Caki2 (cell line): ENCODE measurements at places on chromosomes 7 and 10. TPM values are rescaled to one million over a fixed set of nuclear protein-coding genes. Genes with fewer than 3 reads are reported as not detected.
A peak's percentile ranks its signal among the peaks of the same experiment; 100 is the strongest.

DNA sequence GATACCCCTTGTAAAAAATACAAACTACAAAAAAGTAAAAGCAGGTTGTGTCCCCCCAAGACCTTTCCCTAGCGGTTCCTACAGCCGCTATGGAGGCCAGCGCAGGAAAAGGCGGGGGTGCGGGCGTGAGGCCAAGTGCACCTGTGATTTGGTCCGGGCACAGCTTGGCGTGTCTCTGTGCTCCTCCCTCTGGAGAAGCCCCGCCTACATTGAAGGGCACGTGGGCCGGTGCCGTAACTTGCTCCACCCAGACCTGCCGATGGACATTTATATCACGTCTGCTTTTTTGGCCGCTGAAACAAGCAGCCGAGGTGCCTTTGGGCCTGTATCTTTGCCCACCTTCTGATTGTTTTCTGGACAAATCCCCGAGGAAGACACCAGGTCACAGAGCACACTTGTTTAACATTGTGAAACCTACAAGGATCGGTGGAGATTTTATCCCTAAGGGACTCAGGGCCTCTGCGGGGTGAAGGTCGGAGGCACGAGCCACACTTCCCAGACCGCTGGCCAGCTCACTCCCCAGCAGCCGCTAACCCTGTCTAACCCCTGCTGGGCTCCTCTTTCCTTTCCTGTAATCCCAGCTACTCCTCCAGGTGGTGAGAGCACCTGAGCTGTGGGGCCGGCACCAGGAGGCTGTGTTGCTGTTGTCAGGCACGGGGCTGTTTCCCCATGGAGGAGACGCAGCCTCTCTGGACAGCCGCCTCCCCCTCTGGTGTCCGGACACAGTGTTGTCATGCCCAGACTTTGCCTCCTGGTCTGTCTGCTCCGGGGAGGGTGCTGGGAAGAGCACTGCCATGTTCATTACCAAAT, 18.8 kb upstream of the INPP5A start:
- no peak for DNase-seq

DNA sequence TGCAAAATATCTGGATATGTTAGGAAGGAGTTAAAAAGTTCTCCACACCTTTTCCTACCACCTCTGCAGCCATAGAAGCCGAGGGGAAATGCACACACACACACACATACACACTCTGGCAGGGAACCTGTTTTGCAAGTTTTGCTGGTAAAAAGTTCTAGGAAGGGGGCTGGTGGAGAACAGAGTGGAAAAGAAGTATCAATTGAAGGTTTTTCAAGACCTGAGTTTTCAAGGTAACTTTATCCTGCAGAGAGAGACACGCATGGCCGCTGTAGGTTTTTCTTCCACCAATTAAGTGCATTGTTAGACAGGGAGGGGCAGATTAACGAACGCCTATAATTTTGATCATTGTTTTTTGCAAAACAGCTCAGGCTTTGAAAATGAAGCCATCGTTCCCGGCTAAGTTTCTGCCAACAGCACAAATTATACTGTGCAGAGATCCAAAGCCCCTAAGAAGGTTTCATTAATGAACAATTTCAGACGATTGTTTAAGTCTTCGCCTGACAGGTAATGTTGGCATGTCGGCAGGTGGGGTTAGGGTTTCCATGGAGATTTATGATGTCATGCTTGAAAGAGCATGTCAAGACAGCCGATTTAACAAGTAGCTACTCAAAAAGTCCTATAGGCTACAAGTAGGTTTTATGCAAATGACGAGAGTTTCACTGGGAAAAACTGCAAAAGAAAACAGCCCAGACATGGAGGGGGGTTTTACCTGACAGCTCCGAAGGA, 29.7 kb downstream of the KIAA1217 start:
- DNase-seq: no peak

DNA sequence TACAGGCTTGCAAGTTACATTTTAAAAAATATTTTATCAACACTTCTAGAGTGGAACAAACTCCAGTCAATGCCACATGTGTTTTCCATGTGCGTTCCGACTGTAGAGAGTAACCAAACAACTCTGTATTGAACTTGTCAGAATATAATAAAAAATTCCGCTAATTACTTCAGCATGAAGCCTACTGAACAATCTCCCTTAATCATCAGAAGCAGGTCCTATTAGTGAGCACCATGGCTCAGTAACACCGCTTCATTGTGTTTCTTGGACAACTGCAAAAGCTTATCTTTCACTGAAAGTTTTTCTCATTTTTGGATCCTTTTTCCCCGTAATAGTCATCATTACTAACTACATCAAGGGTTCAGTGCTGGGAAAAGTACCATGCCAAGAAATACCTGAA, 117.0 kb downstream of the MKX start:
- no peak for DNase-seq

DNA sequence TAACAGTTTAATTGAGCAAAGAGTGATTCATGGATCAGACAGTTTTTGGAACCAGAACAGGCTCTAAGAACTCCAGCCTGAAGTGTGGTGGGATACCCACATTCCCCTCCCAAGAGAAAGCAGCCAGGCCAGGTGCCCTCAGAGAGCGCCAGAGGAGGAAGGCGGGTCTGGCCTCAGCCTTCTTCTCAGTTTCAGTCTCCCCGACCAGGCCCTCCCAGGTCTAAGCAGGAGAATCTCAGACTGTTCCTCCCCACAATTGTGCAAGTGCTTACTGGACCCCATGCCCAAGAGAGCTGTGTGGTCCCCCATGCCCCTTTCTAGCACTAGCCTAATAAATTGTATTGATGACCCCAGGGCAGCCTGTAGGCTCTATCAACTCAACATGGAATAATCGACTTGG, 25.6 kb downstream of the PPIF start:
- DNase-seq: no peak

GRCh38 chr7:139362981-139363380, 3.3 kb downstream of the LUC7L2 start:
- no peak for DNase-seq

DNA sequence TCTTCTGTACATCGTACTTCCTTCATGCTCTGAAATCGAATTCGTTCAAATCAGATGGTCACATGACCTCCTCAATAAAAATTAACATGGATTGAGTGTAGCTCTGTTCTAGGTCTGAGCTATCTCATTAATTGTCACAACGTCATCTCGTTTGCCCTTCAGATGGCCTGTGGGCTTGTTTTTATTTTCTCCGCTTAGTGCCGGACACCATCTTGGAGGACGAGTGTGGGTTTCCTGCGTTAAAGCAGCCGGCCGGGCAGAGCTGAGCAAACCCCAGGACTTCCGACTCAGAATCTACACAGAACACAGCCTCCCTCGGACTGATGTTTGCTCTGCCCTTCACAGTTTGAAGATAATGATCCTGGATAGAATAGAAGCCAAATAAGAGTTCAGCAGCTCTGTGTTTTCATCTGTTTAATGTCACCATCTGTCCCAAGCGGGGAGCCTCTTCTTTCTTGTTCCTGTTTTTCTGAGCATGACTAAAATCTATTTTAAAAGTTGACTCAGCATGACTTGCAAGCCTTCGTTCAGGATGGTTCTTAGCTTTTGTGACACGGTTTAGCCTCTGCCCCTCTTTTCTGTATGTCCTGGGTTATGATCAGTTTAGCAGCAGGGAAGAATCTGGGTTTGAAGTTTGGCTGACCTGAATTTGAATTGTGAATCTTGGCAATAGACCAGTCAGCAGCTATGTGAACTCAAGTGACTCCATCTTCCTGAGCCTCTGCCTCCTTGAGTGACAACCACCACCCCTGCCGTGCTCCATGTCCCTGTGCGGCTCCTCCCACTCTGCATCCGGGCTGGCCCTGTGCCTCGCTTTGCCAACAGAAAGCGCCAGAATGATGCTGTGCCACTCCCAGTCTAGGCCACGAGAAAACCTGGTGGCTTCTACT, 30.6 kb upstream of the GALNTL5 start:
- no peak for DNase-seq

DNA sequence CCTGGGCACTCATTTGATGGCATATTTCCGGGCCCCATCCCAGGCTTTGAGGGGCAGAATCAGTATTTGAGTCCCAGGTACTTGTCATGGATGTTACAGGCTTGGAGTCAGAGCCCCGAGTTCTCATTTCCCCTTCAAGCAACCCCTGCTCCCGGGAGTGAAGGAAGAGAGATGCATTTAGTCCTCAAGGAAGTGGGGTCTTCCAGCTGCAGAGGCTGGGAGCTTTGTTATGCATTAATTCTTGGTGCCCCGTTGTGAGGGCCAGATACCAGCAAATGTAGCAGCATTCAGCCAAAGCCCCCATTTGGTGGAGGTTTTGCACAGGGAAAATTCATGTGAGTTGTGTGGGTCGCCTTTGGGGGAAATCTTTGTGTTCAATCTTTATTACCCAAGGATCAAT, 38.7 kb upstream of the TCERG1L start:
- no peak for DNase-seq

GRCh38 chr7:64887756-64888508, 15.1 kb upstream of the ZNF273 start:
- DNase-seq: no peak

- no peak for DNase-seq
Observed at GRCh38 chr10:104447906-104448305, 94.3 kb downstream of the CFAP58 start.

GRCh38 chr10:110151971-110152370, 55.4 kb upstream of the MXI1 start:
- DNase-seq: no peak

DNA sequence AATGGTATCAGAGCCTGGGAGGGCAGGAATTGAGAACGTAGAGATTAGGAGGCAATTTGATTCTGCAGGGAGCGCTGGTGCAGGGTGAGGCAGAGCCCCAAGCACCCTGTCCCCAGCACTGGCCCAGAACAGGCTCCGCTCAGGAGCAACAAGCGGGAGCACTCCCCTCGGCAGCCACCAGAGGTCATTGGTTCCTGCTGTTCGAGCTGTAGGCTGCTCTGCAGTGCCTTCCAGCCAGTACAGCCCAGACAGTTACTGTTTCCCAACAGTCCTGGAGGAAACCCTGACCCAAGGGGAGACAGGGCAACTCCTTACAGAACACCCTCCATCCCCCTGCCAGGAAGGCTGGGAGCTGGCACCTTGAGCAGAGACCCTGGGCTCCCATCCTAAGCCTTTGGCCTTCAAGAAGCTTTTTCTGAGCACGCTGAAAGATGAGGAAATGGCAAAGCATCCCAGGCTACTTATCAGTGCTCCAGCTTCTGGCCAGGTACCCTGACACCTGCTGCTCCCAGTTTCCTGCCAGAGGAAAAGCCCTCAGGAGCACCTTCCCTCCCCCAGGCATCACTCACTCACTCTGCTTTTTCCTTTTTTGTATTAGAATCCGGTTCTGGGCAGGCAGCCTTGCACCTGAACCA, 71.2 kb upstream of the EFCAB10 start:
- DNase-seq: peak; percentile 44

DNA sequence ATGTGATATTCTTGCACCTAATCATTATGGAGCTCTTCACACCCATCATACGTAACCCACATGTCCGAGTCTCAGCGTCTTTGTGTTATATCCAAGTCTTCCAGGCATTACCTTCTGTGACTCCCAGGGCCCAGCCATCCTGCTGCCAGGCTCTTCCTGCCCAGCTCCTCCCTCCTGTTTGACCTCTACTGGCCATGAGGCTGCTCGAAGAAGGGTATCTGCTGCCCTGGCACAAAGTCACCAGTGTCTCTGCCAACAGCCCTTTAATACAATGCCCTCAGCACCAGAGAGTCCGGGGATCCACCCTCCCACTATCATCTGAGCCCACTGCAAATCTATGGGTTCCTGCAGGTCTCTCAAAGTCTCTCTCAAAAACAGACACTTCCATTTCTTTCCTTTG, 65.3 kb upstream of the WAC start:
- DNase-seq: no peak

DNA sequence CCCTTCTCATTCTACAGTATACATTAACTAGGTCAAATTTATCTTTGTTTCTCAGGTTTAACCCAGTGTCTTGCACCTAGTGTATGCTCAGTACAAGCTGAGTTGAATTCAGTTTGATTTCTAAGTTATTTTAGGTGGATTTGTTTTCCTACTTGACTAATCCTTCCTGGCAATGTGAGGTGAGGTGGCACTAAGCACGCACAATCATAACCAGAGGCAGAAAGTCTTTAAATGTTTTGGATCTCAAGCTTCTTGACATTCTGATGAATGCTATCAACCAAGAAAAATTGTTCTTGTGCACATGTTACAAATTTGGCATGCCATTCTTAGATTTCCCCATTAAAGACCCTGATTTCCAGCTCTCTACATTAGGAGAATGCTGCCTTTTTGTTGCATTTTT, 3.2 kb downstream of the BZW2 start:
- no peak for DNase-seq

- DNase-seq: no peak
Observed at GRCh38 chr7:25515633-25516275, 287.5 kb upstream of the NPVF start.

- no peak for DNase-seq
Observed at GRCh38 chr10:61623161-61623560, 39.6 kb upstream of the CABCOCO1 start.

- no peak for DNase-seq
Observed at GRCh38 chr7:113796557-113796956, 122.3 kb downstream of the PPP1R3A start.

GRCh38 chr10:98374217-98374985, 40.6 kb downstream of the PYROXD2 start:
- no peak for DNase-seq

- no peak for DNase-seq
Observed at GRCh38 chr7:70134029-70134770, 535.9 kb downstream of the AUTS2 start.

DNA sequence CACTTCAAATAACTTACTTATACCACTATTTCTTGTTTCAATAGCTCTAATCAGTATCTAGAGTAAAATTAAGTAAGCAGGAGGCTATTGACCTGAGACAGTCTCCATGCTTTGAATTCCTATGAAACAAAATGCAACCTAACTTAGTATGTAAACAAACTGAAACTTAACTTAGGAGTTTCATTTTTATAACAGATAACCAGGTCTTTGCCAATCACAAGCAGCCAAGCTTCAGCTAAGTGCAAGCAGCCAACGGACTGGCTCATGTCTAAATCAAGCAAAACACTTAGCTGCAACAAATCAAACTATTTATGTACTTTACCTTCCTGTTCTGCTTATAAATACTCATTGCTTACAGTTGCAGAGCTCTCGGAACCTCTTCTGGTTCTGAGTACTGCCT, 4.4 kb upstream of the GSTK1 start:
- DNase-seq: no peak

GRCh38 chr10:131198843-131199242, 112.7 kb downstream of the TCERG1L start:
- DNase-seq: no peak

KLLN gene
- 0.54 TPM in 1 of 2 replicates, not detected in the other for total RNA-seq

ZP3 gene
- 17.1 and 21.8 TPM in 2 replicates for total RNA-seq

MYL7 gene
- total RNA-seq: not detected in 2 replicates

CAV1 gene
- total RNA-seq: 141 and 160 TPM in 2 replicates

TRIM73 gene
- 2.4 and 2.5 TPM in 2 replicates for total RNA-seq

OR2A12 gene
- not detected in 2 replicates for total RNA-seq

DKK1 gene
- 4.5 and 8.6 TPM in 2 replicates for total RNA-seq

PNLIPRP1 gene
- total RNA-seq: not detected in 2 replicates

PKD2L1 gene
- total RNA-seq: not detected in 2 replicates

TMEM196 gene
- total RNA-seq: not detected in 2 replicates

PRR15 gene
- 4.2 and 12.7 TPM in 2 replicates for total RNA-seq

ZPBP gene
- total RNA-seq: not detected in 2 replicates
